Hypothalamus (tissue), 51 donors: ENCODE measurements at places on chromosomes 4 and X.

DNA sequence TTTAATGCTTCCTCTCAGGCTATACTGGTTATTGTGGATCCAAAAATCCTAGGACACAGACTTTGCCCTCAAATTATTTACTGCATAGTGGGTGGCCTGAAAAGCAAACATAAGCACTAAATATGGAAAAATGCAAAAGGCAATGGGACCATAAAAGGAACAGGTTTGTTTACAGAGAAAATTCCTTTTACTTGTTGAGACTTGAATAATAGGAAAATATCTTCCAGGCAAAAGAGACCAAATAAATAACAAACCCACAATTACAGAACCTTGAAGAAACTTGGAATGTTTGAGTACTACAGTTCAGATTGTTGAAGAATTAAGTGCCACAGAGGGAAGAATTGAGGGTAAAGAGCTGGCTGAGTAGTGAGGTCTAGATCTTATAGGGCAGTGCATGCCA, 711.0 kb downstream of the C4orf33 start:
- no peak for DNase-seq

DNA sequence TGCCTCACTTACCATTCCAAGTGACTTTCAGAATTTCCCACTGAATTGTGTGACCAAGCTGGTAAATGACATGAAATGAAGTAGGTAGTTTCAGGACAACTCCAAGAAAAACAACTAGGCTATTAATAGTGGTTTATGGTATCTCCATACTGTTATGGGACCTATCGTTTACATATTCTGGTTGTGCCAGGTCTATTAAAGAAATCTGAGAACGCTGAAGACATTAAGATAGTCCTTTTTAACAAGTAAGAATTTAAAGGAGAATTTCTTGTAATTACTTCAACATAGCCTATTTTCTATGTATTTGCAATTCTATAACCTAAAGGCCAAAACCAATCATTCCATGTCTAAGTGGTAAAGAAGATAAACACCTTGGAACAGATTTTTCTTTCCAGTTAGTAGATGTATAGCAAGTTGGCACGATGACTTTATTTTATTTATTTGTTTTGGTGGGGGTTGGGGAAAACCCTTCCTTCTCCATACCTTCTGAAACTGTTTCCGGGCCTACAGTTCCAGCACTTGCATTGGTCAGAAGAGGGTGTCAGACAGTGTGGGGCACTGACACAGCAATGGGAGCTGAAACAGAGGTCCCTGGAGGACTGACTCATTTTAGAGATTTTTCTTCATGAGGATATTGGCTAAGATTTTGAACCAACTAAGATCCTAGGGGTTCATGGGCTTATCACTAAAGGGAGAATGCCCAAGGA, 7.6 kb upstream of the DCLK2 start:
- no peak for DNase-seq

GRCh38 chrX:29671421-29671820, 543.9 kb upstream of the MAGEB2 start:
- no peak for DNase-seq

DNA sequence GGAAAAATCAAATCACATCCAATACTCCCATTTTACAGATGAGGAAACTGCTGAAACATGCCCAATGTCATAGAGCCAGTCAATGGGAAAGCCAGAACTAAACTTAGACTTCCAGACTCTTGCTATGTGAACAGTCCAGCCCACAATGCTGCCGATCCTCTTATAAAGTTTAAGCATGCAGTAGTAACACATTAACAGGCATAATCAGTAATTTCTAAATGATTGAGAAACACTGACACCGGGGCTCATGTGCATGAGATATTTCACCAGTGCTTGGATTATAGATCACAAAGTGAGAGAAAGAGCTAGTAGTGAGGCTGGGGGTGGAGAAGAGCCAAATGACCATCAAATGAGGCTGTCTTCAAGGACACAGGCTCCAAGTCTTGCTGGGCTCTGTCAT, 2.5 kb downstream of the BDH2 start:
- no peak for DNase-seq

- no peak for DNase-seq
Measured at GRCh38 chr4:165111906-165112367, 723 bp downstream of the TMEM192 start.

- no peak for DNase-seq
Measured at GRCh38 chr4:184938871-184939270, 79.4 kb upstream of the HELT start.

DNA sequence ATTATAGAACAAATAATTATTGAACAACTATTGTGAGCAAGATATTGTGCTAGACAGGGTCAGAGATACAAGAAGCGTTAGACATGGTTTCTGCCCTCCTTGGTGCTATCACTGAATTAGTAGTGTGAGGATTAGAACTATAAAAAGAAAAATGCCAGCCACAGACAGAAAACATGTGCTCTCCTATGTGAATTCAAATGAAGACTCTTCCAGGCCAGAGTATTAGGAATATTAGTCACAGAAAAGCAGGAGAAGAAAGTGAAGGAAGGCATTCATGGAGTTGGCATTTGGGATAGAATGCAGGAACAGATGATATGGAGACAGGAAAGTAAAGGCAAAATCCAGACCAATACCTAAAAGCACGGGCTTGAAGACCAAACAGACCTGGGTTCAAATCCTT, 179.6 kb upstream of the TENM3 start:
- DNase-seq = no peak

DNA sequence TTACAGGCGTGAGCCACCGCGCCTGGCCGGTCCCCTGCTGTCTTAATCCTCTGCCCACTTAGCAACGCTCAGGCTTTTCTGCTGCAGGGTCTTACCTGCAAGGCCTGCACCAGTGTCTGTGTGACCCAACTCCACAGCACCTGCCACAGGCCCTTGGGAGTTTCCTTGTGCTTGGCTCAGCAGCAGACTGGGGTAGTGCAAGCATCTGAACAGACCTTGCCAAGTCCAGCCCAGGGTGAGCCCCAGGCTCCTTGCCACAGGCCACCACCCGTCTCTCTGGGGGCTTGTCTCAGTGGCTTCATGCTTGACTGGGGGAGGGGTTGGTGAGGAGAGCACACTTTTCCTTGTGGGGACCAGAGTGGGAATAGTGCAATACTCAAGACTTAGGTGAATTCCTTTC, 87.0 kb downstream of the FAM193A start:
- DNase-seq = no peak
